8988T (cell line): ENCODE measurements at places on chromosomes 1 and 21.

DNA sequence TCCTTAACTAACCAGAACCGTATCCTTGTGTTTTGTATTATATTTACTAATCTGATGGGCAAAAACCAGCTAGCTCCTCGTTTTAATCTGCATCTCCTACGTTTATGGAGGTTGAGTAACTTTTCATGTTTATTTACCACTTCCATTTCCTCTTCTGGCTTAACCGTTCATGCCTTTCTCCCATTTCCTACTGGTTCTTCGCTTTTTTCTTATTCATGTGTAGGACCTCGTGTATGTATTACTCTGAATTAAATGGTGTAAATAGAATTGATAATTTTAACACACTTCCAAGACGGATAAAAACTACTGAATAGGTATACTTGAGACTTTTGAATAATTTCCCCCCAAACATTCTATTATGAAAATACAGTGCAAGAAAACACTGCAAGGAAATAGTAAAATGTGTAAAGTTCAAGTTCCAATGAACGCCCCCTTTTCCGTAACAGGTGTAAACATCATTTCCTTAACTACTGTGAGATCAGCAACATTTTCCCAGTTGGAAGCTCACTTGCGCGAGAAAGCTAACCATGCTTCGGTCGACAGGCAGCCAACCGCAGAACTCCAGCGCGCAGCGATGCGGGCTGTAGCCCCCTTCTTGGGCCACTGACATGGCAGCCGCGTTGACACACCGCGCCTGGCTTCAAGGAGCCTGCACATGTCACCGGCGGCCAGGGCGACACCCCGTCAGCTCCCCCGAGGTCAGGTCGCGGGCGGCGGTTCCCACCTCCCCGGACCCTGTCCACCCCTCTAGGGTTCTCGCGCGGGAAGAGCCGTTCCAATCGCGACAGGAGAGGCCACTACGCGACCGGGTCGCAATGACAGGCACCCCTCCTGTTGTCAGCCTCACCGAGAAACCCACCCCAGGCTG lies 816 bp downstream of the EDEM3 start:
- DNase-seq: peak; percentile 13

GRCh38 chr1:87140831-87141540 lies 187.7 kb upstream of the LMO4 start:
- peak; percentile 29 for DNase-seq

- no peak for DNase-seq
Measured at GRCh38 chr1:98030483-98030882, 109.6 kb upstream of the DPYD start.

DNA sequence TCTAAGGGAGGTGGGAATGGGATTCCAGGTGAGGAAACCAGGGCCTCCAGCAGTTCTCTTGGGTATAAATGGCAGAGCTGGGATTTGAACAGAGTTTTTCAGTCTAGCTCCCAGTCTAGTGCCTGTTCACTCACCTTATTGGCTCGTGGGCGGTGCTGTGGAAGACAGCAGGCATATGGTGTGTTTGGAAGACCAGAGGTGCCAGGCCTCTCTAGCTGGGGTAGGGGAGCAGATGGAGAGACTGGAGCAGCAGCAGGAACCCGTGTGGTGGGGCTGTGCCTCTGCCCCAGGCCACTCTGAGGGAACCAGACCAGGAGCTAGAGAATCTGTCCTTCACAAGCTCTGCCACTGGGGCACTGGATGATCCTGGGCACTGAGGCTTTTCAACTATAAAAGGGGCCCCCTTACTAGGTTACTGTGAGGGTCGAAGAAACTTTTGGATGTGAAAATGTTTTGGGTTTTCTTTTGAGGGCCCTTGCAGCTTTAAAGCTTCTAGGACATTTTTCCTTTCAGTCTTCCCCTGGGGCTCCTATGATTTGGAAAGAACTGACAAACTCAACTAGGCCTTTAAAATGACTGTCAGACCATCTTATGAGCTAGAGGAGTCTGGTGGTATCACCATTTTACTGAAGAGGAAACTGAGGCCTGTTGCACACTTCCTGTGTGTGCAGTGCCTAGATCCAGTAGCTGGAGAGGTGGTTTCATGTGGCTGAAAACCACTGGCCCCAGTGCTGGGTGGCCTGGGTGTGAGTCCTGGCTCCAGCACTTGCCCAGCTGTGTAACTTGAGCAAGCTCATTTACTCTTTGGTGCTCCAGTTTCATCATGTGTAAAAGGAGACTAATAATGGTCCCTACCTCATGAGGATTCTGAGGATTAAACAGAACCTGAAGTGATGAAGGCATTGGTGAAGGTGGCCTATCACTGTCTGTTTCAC lies 6.1 kb downstream of the DMRTB1 start:
- DNase-seq: no peak

- DNase-seq: no peak
Measured at GRCh38 chr1:65255035-65255655, 54.2 kb upstream of the DNAJC6 start.

DNA sequence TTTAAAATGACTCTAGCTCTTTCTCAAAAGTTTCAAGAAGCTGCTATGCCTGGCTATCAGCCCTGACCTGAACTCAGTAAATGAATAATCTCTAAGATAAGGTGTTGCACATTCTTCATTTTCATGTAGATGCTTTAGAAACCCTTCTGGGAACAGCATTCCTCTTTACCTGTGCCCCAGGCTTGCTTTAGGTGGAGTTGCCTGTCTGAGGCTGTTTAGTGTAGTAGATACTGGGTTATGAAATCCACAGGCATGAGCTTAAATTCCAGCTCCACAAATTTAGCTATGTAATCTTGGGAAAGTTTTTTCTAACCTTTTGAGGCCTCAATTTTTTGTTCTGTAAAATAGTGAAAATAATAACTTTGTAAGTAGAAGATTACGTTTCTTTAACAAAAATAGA lies 41.6 kb downstream of the ATP6V1G3 start:
- no peak for DNase-seq
